ENCODE measurements at places on chromosomes 3 and 15.

GRCh38 chr3:25603703-25604102 is 61.0 kb downstream of the TOP2B start:
- DNase-seq: no peak

DNA sequence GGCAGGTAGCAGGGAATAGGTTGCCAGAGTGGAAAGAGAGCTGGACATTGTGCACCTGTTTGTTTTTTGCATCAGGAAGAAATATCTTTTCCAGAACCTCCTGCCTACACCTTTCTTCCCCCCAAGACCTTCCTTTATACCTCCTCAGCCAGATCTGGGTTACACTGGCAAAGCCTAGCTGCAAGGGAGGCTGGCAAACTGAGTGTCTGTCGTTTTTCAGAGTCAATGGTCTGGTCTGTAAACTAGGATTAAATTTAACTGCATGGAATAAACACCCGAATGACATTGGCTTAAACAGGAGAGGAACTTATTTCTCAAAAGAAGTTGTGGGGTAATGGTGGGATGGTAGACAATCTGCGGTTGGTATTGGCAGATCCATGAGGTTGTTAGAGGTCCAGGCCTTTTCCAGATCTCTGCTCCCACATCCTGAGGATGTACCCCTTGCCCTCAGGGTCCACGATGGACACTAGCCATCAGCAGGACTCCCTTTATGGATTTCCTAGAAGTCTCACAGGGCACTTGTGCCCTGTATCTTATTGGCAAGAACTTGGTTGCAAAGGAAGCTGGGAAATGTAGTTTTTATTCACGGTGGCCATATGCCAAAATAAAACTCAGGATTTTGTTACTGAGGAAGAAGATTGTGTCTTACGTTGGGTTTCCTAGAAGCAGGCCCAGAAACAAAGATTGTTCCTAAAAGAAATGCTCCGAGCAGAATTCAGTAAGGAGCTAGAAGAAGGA is 3.2 kb upstream of the RARRES1 start:
- no peak for DNase-seq

DNA sequence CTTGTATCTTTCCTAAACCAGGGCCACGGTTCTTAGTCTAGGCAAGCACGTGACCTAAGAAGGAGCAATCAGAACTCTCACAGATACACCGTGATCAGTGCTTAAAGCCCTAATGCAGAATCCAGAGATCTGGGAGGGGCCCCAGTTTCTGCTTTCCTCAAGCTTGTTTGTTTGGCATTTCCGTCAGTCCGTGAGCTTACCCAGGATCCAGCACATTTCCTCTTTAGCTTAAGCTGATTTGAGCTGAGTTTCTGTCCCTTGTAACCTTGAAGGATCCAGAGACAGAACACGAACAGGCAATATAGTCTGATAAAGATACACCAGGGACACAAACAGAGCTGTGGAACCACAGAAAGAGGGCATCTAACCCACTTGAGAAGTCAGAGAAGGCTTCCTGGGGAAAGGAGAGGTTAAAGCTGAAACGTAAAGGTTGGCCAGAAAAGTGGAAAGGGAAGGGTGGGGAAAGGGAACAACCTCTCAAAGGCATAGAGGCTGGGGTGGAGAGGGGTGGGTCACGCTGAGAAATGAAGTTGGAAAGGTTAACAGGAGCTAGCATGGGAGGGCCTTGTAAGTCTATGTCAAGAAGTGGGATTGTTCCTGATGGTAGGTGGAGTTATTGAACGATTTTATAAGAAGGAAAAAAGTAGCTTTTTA is 42.1 kb upstream of the RARB start:
- DNase-seq: no peak

GRCh38 chr3:153845311-153845710 is 275.9 kb upstream of the ARHGEF26 start:
- DNase-seq: no peak

DNA sequence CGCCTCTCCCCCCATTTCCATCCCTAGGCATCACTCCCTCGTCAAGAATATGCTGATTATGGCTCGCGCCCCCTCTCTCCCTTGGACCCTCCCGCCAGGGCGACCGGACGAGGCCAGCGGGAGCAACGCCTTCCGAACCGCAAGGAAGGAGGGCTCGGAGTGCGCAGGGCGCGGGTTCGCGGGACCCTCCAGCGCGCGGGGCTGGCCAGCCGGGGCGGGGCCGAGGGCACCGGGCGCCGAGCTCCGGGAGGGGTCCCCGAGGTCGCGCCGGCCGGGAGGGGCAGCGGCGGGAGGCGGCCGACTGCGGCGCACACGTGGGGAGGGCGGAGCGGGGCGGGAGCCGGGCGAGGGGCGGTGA is 483 bp downstream of the EHD4 start:
- no peak for DNase-seq

- DNase-seq: peak; percentile 25
These were observed 7.7 kb downstream of the POU1F1 start for GRCh38 chr3:87268646-87269211.

DNA sequence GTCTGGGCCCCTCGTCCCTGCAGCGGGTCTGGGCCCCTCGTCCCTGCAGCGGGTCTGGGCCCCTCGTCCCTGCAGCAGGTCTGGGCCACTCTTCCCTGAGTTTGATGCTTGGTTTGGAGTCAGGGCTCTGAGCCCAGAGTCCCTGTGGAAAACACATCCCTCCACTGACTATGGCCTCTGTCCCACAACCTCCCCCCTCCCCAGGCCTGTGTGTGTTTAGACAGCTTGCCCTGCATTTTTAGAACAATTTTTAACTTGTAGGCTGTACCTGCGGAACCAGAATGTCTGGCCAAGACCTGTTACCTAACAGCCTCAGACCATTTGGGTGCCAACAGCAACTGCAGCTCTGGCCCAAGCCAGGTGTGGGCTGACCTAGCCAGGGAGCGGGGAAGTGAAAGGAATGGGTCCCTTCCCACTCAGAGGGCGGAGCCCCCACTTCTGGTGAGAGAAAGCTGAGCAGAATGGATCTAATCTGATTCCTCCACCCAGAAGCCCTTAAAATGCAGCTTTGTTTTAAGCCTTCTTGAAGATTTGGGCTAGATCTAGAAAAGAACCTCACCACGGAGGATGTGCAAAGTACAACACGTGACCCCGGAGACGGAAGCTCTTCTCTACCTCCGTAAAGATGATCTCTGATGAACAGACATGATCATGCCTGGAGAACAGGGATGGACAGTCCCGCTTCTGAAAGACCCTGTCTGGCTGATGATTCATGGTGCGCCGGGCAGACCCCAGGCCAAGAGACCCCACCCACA is 60.5 kb upstream of the TFRC start:
- peak; percentile 84 for DNase-seq

DNA sequence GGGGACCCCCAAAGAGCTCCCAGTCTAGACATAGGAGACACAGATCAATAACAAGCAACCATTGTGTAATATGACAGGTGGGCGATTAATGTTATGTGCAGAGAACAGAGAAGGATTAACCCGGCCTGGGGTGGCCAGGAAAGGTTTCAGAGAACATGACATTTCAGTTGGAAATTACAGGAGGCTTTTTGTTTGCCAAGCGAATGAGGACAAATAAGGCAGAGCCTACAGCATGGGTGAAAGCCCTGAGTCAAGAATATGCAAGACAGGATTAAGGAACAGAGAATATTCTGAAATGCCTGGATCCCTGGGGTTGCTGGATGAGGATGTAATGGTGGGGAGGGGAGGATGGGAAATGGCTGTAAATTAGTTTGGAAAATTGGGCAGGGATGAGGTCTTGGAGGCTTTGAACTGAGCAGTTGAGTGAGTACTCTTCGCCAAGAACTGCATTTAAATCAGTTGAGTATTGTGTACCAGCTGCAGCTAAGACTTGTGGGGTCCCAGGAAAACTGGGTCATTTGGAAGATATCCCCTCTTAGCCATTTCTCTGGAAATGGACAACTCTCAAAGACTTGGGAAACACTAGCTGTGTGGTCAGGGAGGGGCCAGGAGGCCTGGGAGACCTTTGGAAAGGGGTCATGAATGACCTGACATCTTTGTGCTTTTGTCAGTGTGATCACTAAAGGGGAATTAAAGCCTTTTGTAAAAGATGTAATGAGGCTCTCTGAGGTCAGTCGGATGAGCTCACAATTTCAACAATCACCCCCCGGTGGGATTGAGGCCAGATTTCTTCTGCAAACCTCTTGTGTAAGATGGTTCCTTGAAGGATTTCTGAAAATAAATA is 198.6 kb upstream of the NR2E3 start:
- no peak for DNase-seq

DNA sequence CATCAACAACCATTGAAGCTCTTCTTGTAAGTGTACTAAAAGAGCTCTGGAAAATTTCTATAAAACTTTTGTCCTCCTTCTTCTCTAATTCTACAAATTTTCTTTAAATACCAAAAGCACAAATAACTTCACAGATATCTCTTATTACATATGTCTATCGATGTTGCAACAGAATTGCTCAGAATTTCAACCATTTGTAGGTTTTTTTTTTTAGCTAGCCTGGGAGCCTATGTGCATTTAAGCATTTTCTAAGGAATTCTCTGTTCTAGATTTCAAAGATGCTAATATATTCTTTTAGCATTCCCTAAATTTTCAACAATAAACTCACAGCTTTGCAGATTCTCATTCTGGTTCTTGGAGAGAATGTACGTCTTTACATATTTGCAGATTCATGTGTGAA is 774.3 kb upstream of the NR2F2 start:
- DNase-seq: no peak

- DNase-seq: no peak
These were observed 652.9 kb downstream of the MAGI1 start for GRCh38 chr3:65385805-65386204.

- no peak for DNase-seq
These were observed 150.2 kb upstream of the PTPRG start for GRCh38 chr3:61411009-61411662.

- peak; percentile 11 for DNase-seq
These were observed 492.4 kb upstream of the FRG2C start for GRCh38 chr3:75171630-75172230.

DNA sequence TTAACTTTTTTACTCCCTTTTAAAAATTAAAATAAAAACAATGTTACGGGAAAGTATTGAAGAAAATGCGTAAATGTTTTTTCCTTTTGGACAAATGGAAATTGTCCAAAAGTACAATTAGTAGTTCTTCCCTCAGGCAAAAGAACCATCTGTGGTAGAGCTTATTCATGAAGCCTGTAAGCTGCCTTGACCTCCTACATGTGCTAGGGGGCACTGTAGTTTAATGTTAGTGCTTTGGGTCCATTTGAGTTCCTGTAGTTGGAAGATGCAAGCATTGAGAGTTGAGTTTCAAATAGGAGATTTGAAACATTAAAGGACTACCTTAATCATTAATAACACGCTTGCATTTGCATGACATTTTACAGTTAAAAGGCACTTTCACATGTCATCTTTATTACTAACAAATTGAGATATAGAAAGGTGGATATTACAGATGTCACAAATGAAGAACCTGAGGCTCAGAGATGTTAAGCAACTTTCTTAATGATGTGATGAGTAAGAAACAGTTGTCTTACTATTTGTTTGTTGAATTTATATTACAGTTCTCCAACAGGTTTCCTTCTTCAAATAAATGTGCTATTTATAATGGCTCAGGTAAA is 1.8 kb upstream of the ZNF385D start:
- peak; percentile 64 for DNase-seq

DNA sequence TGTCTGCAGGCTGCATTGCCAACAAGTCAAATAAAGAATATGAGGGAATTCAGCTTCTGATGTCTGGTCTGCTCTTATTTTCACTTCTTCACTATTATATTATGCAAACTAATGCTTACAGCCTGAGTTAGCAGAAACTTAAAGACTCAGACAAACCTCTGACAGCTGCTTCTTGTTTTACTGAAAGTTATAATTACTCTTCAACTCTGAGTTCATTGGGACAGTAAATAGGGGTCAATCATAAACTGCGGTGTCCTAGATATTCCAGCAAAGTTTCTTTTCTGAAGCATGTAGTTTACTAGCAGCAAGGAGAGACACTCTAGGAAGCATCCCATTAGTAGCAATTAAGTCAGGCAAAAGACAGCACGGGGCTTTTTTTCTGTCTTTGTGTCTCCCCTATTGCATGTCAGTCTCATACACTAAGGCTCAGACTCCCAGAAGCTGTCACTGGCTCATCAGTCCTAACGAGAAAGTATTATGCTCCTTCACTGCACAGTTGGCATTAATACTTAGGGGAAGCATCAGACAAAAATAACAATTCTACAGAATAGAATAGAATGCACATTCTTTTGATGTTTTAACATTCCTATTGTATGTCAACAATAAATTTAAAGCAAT is 1060.8 kb downstream of the ROBO1 start:
- DNase-seq: no peak

DNA sequence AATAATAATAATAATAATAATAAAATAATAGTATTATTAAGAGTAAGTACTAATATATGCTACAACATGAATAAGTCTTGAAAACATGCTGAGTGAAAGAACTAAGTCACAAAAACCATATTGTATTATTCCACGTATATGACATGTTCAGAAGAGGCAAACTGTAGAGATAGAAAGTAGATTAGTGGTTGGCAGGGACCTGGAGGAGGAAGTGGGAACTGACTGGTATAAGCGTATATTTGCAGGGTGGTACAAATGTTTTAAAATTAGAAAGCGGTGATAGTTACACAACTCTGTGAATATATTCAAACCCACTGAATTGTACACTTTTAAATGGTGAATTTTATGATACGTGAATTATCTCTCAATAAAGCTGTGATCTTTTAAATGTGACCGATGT is 32.8 kb downstream of the LRRK1 start:
- no peak for DNase-seq

GRCh38 chr3:37582086-37582485 is 279.6 kb upstream of the CTDSPL start:
- no peak for DNase-seq

- no peak for DNase-seq
These were observed 44.0 kb downstream of the CHSY1 start for GRCh38 chr15:101207867-101208288.

DNA sequence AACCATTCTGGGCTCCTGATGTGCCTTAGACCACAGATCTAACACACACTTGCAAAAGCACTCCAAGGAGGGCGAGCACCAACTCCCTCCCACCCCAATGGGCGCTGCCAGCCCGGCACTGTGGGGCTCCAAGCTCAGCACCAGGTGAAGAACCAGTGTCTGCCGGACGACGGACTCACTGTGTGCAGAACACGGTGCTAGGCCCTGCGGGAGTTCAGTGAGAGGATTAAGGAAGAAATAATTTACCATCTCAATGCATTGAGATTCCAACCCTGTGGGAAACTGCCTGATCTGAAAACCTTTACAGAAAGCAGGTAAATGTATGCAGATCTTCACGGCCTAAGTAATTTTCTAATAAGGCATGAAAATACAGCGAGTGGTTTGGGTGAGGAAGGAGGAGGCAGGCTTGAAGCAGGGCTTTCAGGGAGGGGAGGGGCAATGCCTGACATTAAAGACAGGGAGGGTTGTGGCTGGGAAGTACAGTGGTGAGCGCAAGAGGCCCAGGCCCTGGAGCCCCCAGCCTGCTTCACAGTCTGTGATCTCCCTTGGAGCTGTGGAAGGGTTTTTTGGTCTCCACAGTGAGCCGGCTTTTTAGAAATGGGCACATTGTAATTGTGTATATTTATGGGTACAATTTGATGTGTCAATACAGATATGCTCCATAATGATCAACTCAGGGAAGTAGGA is 35.6 kb upstream of the CHRNB4 start:
- no peak for DNase-seq

- DNase-seq: no peak
These were observed 348.5 kb upstream of the SOX2 start for GRCh38 chr3:181363231-181363630.

All from LNCaP clone FGC (cell line).